ENCODE measurements at places on chromosomes 7 and 10.
A peak's percentile ranks its signal among the peaks of the same experiment; 100 is the strongest.

- DNase-seq, result no peak
Measured at GRCh38 chr10:132880128-132880981, 62.0 kb downstream of the CFAP46 start.

DNA sequence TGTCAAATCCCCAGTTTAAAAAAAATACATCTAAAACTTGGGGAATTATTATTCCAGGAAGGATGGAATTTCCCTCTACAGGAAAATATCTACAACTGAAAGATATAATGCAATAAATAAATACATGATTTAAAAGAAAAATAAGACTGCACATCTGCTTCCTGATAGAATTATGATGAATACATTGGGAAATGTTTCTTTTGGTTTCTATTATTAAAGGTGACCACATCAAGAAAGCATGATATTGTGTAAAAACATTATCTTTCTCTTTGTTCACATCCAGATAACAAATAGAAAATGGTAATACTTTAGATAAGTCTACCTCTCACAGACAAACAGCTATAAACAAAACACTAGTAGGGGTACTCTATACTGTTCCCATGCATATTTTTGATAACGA, 19.2 kb downstream of the SEMA3D start:
- DNase-seq, result no peak

- DNase-seq, result no peak
Measured at GRCh38 chr10:62853710-62854109, 37.5 kb upstream of the EGR2 start.

- no peak for DNase-seq
Measured at GRCh38 chr10:5927306-5927705, 37.3 kb downstream of the FBH1 start.

DNA sequence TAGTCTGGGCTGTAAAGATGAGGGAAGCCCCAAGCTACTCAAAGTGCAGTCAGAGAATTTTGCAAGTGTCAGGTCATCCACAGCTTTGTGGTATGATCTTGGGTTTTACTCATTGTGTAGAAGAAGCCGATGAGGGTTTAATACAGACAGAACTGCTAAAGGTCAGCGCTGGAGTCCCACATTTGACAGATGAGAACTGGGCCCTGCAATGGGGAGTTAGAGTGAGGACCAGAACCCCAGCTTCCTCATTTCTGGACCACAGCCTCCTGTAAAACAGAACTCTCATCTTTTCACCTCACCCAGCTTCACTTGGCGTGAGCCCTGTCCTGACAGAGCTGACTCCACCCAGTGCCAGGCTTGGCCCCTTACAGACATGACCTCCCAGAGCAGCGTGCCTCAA, 20.1 kb downstream of the LRRC20 start:
- no peak for DNase-seq

- no peak for DNase-seq
Measured at GRCh38 chr7:44398953-44399574, 73.7 kb upstream of the CAMK2B start.

DNA sequence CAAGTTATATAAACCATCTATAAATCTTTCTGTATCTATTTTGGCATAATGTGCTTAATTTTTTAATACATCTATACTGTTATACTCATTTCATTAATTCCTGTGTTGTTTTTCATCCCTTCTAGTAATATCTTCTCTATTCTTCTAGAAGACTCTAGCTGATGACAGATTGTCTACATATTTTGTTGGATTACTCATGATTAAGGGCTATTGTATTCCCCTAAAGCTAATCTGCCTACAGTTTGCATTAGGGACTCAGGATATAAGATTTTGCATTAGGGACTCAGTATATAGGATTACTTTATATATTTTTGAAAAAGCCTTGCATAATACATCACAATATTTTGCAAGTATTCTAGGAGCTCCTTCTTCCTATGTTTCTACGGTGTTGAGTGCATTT, 8.3 kb upstream of the SEMA3A start:
- DNase-seq, result no peak

- DNase-seq, result no peak
Measured at GRCh38 chr7:27102581-27103442, at the start of gene HOXA2. Gene HOXA2, minus strand, starts transcription at chr7:27102683. Its CDS starts 183 bp downstream, at chr7:27102500.

GRCh38 chr7:107286751-107287621, 118.2 kb downstream of the HBP1 start:
- no peak for DNase-seq

- no peak for DNase-seq
Measured at GRCh38 chr10:1872151-1872726, 134.9 kb upstream of the ADARB2 start.

DNA sequence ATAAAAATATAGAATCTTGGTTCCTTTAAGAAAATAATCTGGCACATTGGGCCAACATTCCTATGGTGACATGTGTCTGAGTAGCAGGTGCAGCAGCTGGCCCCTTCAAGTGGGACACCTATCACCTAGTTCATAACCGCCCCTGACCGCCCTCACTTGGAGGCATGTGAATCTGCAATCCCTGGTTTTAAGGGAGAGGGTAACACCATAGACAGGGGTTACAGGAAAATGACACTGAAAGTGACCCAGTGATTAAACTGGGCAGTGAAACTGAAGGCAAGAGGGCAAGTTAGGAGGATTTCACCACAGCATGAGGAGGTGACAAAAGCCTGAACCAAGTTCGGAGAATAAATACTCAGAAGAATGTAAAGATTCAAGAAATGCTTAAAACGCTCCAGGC, 1.1 kb downstream of the RSU1 start:
- no peak for DNase-seq

- DNase-seq, result no peak
Measured at GRCh38 chr7:36809510-36809909, 85.2 kb upstream of the AOAH start.

GRCh38 chr7:39304668-39305405, 261.4 kb upstream of the YAE1 start:
- no peak for DNase-seq

DNA sequence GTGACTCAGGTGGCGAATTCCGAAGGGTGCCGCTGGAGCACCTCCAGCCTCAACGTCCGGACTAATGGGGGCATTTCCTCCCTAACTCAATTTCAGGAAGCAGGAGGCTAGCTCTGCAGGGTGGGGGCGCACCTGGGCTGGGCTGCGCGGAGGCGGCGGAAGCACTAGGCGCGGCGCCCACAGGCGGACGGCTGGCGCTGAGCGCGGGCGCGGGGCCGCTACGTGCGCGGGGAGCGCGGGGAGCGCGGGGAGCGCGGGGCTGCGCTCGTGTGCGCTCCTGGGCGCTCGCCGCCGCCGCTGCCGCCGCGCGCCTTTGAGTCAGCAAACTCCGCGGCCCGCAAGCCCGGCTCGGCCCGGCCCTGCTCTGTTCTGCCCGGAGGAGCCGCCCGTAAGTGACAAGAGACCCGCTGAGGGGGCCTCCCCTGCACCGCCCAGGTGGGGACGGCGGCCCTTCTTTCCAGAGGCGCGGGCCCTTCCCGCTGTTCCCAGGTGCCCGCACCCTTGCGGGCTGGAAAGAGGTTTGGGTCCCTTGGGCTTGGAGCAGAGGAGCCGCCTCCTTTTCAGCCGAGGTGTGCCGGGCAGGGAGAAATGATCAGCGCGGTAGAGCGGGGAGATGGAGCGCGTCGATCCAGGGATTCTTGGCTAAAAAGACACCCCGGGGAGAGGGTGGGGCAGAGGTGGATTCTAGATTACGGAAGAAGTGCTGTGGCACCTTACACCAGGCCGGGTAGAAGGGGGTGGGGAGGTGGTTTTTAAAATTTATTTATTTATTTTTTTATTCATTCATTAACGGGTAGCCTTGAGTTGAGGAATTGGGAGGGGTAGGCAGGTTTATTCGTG, at the start of gene SNX10:
Gene SNX10 (plus strand): TSS at position 164 of the 840 bp plus-strand sequence. CDS start 54,581 bp downstream, outside the sequence.
- peak; percentile 80 for DNase-seq

GRCh38 chr7:130141884-130142653, 63.1 kb downstream of the TMEM209 start:
- DNase-seq, result no peak

DNA sequence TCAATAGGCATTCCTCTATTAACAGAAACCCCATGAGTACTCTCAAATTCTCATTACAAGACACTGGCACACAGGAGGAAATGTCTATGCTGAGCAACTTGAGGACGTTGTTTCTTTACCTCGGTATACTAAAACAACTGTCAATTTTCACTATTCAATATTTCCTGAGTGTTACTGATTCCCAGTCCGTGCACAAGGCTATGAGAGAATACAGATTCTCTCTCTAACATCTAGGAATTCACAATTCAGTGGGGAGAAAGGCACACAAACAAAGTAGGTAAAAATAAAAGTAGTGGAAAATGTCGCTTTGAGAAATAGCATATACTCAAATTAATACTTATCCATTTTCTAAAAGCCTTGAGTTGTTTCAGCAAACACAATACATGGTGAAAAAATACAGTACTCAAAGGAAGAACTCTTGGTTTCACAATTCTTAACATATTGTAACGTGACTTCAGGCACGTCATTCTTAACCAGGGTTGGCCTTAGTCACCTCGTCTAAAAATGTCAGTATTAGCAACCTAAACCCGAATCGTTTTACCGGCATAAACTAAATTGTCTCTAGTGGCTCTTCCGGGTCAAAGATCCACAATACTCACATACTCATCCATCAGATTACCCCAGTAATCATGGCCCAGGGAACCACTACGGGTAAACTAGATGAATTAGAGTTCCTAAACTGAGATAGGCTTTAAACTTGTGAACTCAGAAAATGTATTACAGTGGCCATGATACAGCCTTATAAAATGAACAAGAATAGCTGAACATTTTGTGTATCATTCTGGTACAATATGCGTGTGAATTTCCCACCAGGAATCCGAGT, 1.5 kb downstream of the IPMK start:
- DNase-seq, result peak; percentile 46

DNA sequence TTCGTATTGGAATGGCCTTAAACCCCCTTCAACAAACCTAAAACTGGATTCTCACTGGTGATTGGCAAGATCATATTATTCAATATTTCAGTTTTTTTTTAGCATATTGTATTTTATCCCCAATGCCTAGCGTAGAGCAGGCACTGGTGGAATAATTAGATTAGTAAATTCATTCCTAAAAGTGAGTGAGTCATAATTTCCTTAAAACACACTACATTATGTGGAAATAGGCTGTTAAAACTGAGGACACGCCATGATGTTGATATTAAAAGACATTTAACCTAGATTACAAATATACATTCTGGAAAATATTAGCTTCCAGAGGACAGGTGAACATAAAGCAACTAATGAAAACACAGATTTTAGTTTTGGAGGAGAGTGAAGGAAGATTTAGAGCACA, 463.9 kb downstream of the PARD3 start:
- no peak for DNase-seq

DNA sequence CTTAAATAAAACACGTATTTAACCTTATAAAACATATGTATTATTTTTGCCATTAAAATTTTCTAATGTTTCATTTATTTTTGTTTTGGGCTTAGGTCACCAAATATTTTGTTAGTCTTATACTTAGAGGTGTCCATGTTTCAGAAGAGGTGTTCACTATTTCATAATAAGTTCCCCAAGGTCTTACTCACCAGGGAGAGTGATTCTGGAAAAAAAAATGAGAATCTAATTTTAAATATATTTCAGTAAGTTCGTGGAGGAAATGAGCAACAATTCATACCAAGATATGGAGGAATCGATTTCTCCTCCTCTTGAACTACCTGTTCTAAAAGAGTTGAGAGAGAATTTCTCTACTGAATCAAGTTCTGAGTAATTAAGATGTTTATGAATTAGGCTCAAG, 271.6 kb upstream of the SLC26A5 start:
- DNase-seq, result no peak

GRCh38 chr10:120599200-120599724, 142.2 kb downstream of the PLPP4 start:
- DNase-seq, result no peak

GRCh38 chr10:132893090-132893489, 49.3 kb downstream of the CFAP46 start:
- DNase-seq, result no peak

DNA sequence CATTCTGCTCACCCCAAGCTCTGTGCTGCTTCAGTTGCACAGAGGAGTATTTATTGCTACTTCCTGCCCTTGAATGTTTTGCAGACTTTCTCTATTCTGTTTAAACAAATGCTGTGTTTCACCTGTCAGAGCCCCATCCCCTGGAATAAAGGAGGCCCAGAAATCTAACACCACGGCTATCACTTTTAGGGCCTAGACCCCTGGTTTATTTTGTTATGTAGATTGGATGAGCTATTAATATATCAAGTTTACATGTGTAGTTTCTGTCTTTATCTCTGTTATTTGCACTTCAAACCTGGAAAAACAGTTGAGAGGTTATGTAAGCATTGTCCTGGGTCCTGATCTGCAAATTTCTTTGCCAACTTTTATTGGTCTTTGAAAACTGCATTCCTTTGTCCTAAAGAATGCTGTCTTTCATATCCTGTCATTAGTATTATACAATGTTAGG, 630.1 kb downstream of the PARD3 start:
- no peak for DNase-seq

- DNase-seq, result no peak
Measured at GRCh38 chr7:47345857-47346298, 236.0 kb downstream of the TNS3 start.

- DNase-seq, result no peak
Measured at GRCh38 chr10:105691811-105692210, 1050.7 kb downstream of the SORCS3 start.

GRCh38 chr10:58963723-58964124, 212.7 kb upstream of the PHYHIPL start:
- DNase-seq, result no peak

GRCh38 chr10:96370584-96371157, 11.9 kb upstream of the OPALIN start:
- peak; percentile 46 for DNase-seq

DNA sequence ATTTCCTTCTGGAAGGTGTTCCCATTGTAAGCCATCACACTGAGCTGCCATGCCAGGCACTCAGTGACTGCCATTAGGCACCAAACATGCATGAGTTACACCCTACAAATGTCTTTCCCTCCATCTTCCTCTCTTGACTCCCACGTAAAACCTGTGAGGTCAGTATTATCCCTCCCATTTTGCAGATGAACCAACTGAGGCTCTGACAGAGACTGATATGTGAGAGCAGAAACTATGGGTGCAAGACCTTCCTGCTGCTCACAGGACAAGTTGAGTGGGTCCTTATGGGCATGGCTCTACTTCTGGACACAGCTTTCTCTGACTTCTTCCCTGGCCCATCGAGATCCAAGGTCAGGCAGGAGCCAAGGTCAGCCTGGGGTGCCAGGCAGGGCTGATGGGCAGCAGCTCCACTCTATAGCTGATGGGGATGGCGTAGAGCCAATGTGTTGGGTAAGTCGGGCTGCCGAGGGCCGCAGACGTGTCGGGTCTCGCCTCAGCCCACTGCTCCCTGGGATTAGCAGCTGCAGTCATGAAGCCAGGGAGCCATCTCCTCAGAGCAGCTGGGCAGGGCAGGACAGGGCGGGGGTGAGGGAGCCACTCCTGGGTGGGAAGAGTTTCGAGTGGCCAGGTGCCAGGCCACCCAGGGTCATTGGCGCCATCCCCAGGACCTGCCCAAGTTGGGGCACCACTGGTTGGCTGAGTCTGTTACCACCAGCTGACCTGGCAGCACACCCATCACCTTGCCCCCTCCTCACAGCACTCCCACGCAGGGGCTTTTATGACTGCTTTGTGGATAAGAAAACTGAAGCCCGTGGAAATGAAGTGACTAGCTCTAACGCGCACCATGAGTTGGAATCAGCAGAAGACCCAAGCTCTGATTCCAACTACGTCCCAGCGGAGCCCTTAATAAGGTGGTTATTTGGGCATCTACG, 117.8 kb upstream of the ZMIZ1 start:
- DNase-seq, result no peak
